Putamen (tissue), 1 donor: ENCODE measurements at places on chromosomes 16 and 17.

- no peak for DNase-seq
Observed at GRCh38 chr16:6777624-6778023, 555.0 kb upstream of the RBFOX1 start.

DNA sequence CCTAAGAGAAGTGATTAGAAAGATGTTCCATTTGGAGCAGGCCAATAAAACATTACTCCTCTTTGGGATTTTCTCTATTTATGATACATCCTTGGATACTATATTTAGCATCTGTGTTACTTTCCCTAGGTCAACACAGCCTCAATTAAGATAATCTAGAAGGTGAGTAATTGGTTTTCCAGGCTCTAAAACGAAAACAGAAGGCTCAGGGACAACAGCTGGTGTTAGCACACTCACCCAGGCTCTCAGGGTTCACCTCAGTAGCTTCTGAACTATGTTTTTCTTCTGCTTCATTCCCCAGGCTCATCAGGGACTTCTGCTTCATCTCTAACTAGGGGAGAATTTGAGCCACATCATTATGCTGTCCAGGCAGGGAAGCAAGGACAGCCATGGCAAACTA, 76.6 kb downstream of the ZZEF1 start:
- no peak for DNase-seq

DNA sequence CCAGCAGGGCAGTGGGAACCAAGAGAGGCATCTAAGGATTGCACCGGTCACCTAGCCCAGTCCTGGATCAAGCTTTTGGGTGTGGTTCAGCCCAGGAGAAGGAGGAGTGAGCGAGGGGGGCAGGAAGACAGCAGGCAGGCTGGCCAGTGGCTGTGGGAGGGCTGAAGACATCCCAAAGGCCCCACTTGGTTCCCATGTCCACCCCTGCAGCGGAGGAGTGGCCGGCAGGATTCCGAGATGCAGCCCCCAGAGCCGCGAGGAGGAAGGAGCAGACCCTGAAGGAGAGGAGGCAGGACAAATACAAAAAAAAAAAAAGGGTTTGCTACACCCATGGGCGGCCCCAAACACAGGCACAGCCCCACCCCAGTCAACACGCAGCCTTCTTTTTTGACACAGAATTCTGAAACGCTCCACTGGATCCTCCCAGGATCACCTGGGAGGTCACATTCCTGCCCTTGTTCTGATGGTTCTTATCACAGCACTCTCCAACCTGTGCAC, 1.1 kb upstream of the SLC47A2 start:
- no peak for DNase-seq

- DNase-seq, result no peak
Observed at GRCh38 chr16:84505249-84506187, 1.1 kb upstream of the MEAK7 start.

DNA sequence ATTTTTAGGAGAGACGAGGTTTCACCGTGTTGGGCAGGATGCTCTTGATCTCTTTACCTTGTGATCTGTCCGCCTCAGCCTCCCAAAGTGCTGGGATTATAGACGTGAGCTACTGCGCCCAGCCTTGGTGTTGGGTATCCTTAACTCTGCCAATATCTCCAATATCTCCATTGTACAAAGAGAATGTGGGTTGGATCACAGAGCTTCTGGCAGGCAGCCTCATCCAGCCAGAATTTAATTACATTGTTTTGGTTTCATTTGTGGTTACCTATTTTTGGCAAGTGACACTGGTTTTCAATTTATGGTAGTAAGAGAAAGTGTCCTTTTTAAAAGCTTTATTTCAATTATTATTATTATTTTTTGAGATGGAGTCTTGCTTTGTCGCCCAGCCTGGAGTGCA, 14.0 kb upstream of the RFWD3 start:
- DNase-seq, result no peak

GRCh38 chr17:14330492-14330962, 29.6 kb downstream of the HS3ST3B1 start:
- DNase-seq, result no peak

DNA sequence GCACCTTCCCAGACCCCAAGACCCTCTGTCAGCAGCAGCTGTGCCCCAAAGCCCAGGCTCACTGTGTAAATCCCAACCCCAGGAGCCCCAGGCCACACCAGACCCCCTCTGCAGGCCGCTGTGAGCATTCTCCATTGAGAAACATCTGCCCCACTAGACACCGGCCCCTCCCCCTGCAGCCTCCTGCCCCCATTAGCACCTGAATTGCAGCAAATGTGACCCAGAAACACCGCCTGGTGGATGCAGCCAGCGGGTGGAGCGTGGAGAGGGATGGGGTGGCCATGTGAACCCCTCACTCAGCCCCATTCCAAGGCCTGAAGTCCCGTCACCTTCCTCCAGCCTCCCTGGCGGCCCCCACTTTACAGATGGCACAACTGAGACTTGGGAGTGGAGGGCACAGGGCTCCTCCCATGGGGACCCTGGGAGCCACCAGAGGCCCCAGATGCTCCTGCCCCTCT, 2.2 kb downstream of the UBALD1 start:
- DNase-seq, result no peak

- no peak for DNase-seq
Observed at GRCh38 chr17:53133876-53134275, 688.9 kb upstream of the KIF2B start.

DNA sequence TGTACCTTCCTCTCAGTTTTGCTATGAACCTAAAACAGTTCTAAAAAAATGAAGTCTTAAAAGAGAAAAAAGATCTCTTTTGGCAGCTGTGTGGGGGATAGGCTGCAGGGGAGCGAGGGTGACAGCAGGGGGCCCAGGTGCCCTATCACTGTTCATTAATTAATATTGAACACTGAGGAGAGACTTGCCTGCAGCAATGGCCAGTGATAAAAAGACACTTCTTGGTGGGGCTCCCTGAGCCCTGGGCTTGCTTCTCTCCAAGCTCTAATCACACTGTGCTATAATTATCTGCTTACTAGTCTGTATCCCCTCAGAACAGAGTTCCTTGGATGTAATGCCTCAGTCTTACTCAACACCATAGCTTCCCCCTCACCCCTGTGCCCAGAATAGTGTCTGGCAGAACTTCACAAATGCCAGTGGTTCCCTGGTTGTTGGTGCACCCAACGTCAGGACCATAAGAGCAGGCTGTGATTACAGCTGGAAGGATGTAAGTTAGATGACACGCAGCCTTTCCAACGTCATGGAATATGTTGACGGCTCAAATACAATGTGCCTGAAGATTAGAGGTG, 52.0 kb upstream of the IRX6 start:
- no peak for DNase-seq
